ENCODE measurements at places on chromosomes 11 and 22. TPM values are rescaled to one million over a fixed set of nuclear protein-coding genes. Genes with fewer than 3 reads are reported as not detected.

Gene SNX32
- total RNA-seq: 1.0 TPM

Gene KRTAP5-7
- total RNA-seq: not detected

Gene TEX54
- total RNA-seq: 1.0 TPM

Gene PHF21B
- total RNA-seq: not detected

Gene PGA5
- not detected for total RNA-seq

Gene CRYBB3
- not detected for total RNA-seq

Gene SCGB1C1
- total RNA-seq: not detected

Gene BCO2
- 4.5 TPM for total RNA-seq

Gene PRMT3
- 19.3 TPM for total RNA-seq
